NCI-H1436 (cell line): ENCODE measurements at places on chromosomes 7 and 10.

DNA sequence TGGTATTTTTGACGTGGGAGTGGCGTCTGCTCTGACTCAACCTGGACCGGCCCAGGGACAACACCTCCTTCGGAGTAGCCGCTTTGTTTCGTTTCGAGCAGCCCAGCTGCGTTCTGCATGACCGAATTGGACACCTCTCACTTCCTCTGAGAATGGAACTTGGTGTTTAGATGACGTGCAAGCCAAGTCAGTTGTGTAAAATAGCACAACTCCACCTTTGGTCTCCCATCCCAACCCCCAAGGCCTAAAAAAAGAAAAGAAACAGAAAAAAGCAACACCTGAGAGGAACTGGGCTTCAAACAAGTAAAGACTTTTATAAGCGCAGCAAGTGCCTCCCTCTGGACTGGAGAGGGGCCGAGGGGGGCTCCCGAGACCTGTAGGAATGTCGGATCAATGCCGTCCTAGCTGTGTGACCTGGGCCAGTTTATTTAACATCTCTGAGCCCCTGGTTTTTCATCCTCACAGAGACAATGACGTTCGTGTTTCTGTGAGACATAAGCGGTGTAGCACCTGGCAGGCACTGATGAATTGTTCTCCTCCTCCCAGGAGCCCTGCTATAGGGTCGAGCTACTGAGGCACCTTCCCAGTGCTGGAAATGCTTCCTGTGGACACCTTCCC is 52.0 kb upstream of the SMNDC1 start:
- no peak for DNase-seq

DNA sequence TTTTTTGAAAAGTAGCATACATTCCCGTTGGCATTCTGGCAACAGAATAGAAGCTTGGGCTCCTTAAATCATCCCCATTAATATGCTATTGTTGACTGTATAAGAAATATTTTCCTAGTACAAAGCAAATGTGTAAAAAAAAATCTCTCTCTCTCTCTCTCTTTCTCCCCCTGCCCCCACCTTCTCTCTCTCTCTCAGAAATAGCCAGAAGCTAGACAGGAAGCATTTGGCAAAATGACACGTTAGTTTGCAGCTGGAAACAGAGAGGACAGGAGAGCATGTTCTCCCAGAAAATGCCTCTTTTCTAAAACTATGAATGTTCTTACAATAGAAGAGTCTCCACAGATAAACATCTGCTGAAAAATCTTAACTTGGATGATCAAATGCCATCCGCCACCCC is 59.6 kb upstream of the AKR1E2 start:
- no peak for DNase-seq

- no peak for DNase-seq
Measured at GRCh38 chr7:36198854-36199266, 45.8 kb downstream of the EEPD1 start.

GRCh38 chr7:125636320-125636962 is 706.8 kb upstream of the POT1 start:
- no peak for DNase-seq

- no peak for DNase-seq
Measured at GRCh38 chr7:17039372-17039771, 157.6 kb upstream of the AGR3 start.

GRCh38 chr10:103395754-103396066 is 565 bp downstream of the ATP5MK start:
- no peak for DNase-seq

DNA sequence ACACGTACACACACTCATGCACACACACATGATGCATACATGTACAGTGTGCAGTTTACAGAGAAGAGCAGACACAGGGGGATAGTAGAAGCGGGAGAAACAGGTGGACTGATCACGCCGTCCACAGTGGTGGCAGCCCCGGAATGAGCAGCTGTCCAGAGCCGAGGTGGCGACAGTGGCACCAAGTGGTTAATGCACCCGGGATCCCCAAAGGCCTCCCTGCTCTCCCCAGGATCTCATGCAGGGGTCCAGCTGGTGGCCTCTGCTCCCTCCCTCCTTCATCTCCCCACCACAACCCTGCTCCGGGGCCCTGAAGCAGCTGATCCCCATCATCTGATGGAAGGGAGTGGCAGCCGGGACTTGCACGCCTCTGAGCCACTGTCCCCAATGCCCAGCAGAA is 29.7 kb downstream of the TMEM130 start:
- DNase-seq: no peak

DNA sequence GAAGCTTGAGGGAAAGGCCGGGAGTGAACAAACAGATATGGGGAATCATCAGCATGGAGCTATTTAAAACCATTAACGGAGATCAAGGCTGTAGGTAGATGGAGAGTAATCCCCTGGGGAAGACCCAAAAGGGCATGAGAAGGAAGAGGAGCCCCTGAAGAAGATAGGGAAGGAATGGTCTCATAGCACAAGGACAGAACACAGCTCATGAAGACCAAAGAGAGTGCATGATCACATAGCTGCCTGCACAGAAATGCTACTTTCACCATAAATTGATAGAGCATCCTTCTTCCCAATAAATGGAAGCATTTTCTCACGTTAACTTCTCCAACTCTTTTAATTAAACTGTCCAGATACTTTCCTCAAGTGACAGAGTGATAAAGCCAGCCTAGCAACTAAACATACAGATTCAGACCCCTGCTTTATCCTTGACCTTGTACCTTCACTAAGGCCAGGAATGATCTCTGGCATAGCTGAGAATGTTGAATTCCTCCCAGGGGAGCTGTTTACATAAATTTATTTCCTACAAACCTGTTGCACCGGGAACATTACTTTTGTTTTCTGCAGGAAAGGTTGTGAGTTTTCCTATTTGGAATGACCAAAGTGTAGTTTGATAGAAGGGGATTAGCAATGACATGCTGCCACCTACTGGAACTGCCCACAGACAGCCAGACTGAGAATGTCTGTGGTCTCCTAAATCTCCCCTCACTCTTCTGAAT is 110.8 kb upstream of the LRGUK start:
- peak; percentile 6 for DNase-seq

GRCh38 chr7:133514551-133514950 is 261.7 kb downstream of the EXOC4 start:
- DNase-seq: no peak
